Omental fat pad (tissue), 4 donors: ENCODE measurements at places on chromosomes 12 and 14. TPM values are rescaled to one million over a fixed set of nuclear protein-coding genes. Genes with fewer than 3 reads are reported as not detected.

- no peak for DNase-seq
These were observed at the start of gene KRT72 for GRCh38 chr12:52600941-52601481. KRT72 (minus strand) TSS chr12:52601463; CDS start chr12:52601452, 11 bp downstream.

DNA sequence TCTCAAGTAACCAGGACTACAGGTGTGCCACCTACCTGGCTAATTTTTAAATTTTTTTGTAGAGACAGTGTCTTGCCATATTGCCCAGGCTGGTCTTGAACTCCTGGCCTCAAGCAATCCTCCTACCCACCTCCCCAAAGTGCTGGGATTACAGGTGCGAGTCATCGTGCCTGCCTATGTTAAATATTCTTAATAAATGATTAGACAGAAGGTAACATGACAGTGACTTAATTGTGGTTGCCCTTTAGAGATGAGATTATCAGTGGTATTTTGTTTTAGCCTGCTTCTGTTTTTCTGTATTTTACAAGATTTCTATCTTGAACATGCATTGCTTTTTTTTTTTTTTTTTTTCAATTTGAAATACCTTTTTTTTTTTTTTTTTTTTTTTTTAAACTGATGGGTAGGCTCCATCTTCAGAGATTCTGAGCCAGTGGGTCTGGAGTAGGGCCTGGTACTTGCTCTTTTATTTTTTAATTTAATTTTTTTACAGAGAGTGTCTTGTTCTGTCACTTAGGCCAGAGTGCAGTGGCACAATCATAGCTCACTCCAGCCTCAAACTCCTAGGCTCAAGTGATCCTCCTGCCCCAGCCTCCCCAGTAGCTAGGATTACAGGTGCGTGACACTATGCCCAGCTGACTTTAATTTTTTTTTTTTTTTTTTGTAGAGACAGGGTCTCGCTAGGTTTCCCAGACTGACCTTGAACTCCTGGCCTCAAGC, 88.4 kb downstream of the BORCS5 start:
- no peak for DNase-seq

DNA sequence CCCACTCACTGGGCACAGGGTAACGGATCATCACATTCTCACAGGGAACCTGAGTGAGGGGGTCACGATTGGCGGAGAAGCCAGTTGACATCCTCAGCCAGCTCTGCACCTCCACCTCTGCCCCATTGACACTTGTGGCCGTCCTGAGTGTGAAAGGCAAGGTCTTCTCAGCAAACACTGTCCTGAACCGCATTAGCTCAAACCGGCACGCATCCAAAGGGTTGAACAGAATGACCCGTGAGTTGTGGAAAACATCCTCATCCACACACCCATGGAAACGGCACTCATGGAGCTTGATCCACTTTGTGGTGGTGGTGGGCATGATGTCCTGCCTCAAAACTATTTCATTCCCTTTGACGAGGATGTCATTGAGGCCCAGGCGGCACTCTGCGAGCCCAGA, 56.3 kb upstream of the GTF2A1 start:
- no peak for DNase-seq

DNA sequence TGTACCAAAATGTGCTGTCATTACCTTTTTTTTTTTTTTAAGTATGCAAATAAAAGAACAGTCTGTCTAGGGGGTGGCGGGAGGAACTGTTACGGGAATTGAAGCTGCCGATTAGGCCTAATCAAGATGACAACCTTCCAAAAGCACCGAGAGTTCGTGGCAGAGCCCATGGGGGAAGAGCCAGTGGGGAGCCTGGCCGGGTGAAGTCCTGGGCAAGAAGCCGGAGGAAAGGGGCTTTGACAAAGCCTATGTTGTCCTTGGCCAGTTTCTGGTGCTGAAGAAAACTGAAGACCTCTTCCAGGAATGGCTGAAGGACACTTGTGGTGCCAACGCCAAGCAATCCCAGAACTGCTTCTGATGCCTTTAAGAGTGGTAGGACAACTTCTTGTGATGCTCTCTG, 42.6 kb downstream of the ACTN1 start:
- no peak for DNase-seq

GRCh38 chr14:92471919-92472318, 41.7 kb upstream of the RIN3 start:
- no peak for DNase-seq

GRCh38 chr12:75727577-75727976, 216.2 kb upstream of the KRR1 start:
- no peak for DNase-seq

DNA sequence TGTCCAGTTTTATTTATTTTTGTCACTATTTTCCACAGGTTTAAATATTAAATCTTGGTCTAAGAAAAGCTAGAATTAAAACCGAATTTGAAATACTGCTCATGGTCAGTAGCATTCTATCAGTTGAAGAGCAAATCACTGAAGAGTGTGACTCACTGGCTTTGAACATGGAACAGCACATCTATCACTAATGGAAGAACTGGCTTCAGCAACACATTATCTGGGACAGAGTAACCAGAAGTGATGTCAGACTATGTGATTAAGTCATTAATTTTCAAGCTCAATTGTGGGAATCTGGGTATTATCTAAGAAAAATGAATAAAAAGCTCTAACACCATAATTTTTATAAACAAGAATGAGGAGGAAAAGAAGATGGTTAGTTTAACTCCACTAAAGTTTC, 527.5 kb downstream of the TMTC2 start:
- DNase-seq = no peak

DNA sequence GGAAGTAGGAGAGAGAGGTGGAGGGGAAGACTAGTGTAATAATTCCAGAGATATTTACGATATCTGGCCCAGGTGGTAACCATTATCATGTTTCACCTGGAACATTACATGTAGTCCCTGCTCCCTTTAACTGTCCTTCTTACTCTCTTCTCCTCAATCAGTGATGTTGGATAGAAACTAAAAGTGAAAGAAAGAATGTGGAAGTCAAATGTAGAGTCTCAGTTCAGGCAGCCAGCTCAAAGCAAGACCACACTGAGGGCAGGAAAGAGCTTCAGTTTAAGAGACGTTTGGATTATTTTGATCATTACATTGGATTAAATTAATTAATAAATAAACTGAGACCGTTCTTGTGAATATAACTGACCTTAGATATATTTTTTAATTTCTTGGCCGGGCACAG, 594.4 kb downstream of the FLRT2 start:
- no peak for DNase-seq

- no peak for DNase-seq
These were observed 1206.0 kb upstream of the FLRT2 start for GRCh38 chr14:84323978-84324377.

GRCh38 chr14:68421116-68421515, 371.8 kb downstream of the ZFP36L1 start:
- DNase-seq = no peak

- DNase-seq = no peak
These were observed 242.2 kb downstream of the SPTSSA start for GRCh38 chr14:34219661-34220377.

GRCh38 chr12:6946920-6947374, 3.1 kb downstream of the C12orf57 start:
- DNase-seq = no peak

GRCh38 chr14:76267322-76268046, 108.5 kb upstream of the ESRRB start:
- DNase-seq = peak; percentile 61

GRCh38 chr12:115504306-115505290, 772.9 kb downstream of the MED13L start:
- no peak for DNase-seq

- DNase-seq = no peak
These were observed 216.0 kb upstream of the RGS6 start for GRCh38 chr14:71716041-71716772.

DNA sequence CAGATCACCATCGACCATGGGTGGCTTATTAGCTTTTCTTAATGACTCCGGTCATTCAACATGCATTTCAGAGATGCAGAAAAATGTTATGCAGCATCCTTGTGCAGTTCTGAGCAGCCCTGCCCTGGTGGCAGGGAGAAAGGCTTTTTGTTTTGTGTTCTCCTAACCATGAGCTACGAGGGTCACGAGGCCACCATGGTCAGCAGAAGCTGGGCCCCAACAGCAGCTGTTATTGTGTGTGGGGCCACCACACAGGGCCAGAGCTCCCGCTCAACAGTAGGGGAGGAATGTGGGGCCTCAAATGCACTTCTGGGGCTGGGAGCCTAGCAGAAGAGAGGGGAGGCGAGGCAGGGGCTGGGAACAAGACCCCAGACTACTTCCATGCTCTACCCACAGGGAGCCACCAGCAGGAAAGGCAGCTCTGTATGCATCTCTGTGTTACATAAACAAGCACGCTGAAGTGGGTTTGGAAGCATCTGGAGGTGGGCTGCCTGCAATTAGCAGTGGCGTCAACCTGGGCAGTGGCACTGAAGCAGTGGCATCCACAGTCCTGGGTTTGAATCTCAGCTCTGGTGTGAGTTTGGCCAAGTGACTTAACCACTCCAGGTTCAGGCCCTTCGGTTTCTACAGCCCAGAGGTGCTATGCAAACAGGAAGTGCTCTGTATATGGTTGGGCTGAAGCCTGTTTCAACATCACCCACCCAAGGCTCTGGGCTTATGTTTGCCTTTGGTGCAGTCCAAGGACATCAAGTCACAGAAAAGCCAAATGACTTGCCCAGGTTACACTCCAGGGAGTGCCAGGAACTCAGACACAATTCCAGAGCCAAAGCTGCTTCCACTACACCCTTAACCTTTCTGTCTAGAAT, 16.3 kb downstream of the GLTP start:
- no peak for DNase-seq

GRCh38 chr12:116303929-116304328, 26.4 kb upstream of the MED13L start:
- DNase-seq = no peak

GRCh38 chr12:11071414-11071813, 9.3 kb upstream of the TAS2R46 start:
- DNase-seq = no peak

DNA sequence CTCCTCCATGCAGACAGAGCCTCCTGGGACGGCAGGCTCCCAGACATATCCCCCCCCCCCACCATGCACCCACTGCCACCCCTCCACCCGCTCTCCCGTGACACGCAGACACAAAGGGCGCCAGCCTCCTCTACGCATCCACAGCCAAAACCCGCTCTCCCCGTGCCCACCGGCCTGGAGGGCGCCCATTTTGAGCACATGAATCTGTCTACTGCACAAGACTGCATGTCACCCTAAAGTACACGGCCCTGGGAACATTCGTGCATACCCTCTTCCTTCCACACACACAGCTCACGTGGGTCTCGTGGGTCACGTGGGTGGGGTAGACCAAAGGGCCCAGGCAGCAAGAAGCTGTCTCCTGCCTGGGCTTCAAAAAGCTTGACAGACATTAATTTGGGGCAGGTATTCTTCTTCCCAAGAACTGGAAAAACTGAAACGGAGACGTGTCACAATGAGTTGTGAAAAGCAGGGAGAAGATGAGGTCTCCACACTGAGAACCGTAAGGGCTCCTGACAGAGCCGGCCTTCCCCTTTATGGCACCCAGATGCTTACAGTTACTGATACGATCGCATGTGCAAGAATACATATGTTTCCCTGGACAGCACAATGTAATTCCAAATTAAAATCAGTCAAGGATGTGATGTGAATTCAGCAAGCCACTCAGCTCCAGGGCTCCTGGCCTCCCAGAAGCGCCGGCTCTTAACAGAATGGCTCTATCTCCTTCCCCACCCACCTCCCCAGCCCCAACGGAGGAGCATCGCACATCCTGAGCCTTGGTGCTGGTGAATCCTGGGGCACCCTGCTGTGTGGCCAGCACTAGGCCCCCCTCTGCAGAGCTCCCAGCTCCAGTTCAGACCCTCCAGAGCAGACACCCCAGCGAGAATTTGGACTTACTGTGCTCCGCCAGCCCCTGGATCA, 1.9 kb downstream of the TGFB3 start:
- DNase-seq = peak; percentile 42

- no peak for DNase-seq
These were observed 100.4 kb downstream of the HMGA2 start for GRCh38 chr12:65924716-65925115.

- no peak for DNase-seq
These were observed 1.3 kb upstream of the KRT72 start for GRCh38 chr12:52602552-52602951.

DNA sequence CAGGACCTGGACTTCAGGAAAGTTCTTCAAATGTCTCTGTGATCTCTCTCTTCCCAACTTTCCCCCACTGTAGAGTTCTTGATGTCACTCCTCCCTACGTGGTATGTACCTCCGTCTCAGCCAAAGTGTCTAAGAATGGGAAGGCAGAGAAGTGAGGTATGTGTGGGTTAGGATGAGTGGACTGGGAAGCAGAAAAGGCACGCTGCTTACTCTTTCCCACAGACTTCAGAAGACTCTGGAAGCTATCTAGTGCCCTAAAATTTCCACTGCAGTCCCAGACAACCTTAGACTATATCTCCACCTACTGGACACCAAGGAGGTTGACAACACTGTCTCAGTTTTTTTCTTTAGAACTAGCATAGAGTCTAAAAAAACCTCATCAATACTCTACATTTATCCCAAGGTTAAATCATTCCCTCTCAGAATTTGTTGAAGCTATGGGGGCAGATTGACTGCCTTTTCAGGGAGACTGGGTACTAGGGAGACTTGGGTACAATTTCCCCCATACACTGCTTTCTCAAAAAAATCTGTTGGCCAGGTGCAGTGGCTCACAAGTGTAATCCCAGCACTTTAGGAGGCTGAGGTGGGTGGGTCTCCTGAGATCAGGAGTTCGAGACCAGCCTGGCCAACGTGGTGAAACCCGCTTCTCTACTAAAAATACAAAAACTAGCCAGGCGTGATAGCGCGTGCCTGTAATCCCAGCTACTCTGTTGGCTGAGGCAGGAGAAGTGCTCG, 20.6 kb upstream of the ITGA5 start:
- DNase-seq = no peak

- no peak for DNase-seq
These were observed 3.1 kb downstream of the OTUB2 start for GRCh38 chr14:94029265-94029664.

DNA sequence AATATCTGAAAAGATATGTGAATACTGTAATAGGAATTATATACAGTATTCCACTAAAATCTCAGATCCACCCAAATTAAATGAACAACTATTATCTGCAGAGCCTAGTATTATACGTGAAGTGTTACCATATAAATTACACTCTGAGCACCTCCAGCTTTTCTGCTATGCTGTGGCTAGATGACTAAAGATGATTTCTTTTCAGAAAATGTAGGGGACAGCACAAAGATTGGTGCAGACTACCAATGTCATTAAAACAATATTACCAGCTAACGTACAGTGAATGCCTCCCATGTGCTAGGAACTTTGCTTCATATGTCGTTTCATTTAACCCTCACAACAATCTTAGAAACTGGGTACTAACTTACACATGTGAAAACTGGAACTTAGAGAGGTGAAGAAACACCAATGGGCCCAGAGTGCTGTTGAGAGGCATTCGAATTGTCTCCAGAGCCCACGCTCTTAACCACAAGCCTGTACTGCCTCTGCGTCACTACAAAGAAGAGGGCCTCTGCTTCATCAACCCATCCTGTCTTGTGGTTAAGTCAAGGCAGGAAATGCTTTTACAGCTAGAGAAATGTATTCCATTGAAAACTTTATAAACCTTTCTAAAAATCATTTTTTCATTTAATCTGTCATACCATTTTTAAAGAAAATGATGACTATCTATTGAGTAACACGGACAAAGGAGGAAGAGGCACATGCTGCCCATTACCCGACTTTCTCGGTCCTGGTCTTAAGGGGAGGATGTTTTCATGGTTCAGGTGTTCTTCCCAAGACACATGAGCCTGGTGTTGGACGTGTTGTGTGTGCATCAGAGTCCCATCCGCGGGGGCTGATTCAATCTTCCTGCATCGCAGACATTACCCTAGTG, 1.3 kb downstream of the GPR65 start:
- no peak for DNase-seq

SUOX gene
- 14.5 TPM for total RNA-seq

KRT73 gene
- not detected for total RNA-seq

CLEC4A gene
- 21.4 TPM for total RNA-seq

DTX1 gene
- total RNA-seq = 40.0 TPM

CEBPE gene
- total RNA-seq = not detected

SRGAP1 gene
- 69.1 TPM for total RNA-seq
